ENCODE measurements at places on chromosomes 5 and 9.

DNA sequence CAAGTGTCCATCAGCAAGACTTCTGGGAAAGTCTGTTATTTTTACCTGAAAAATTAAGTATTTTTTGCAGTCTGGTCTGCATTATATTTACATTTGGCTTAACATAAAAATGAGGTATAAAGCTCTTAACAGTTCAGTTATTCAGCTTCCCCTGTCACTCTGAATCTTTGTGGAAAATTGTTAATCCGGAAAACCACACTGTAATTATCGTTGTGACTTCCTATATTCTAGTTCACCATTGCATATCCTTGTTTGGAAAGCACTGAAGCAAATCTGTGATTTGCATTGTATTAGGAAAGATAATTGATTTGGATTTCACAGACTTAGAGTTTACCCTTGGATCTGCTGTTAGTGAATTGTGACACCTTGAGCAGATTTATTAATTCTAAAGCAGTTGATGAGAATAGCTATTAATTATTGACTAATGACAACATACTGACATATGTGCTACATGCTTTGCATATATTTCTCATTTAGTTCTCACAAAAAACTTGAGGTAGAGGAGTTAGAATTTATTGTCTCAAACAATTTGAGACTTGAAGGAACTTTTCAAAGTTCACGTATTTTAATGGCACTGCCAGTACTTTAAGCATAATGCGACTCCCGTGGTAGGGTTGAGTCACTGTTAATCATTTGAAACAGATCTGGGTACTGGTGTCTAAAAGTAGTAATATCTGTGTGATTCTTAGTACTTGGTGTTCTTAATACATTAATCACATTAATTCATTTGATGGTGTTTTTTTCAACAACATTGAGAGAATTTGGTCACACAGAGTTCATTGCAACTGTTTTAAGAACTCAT, 71.8 kb upstream of the LRRC70 start:
- no peak for DNase-seq

DNA sequence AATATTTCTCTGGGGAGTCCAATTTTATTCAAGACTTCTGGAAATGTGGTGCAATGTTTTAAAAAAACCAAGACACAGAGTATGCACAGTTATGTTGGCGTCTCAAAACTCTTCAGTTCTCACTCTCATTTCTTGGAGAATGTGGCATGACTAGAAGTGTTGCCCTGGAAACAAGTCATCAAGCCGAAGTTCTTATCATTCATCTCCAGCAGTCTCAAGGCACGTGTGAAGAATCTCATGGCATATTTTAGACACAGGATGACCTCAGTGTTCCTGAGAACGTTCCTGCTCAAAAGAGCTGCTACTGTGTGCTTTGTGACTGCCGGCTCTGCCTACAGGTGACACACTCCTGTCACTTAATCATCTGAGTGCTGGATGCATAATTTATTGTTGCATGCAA, 147.4 kb upstream of the IRX4 start:
- DNase-seq, result no peak

GRCh38 chr9:128809831-128810230, 8.5 kb upstream of the ENDOG start:
- no peak for DNase-seq

DNA sequence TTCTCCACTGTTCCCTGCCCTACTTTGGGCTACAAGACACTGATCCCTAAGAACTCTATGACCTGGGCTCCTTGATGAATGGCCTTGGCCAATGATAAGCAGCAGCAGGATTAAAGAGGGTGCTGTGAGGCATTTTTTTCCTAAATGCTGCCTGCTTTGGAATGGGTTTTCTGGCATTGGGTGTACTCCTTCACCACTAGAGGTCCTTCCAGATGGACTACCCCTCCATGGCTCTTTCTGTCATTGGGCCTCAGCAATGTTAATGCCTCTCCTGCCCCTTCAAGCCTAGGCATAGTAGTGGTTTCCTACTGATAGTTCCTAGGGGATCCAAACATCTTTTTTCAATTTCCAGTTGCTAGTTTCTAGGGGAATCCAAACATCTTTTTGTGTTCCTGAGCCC, 319.3 kb upstream of the RPS23 start:
- no peak for DNase-seq

DNA sequence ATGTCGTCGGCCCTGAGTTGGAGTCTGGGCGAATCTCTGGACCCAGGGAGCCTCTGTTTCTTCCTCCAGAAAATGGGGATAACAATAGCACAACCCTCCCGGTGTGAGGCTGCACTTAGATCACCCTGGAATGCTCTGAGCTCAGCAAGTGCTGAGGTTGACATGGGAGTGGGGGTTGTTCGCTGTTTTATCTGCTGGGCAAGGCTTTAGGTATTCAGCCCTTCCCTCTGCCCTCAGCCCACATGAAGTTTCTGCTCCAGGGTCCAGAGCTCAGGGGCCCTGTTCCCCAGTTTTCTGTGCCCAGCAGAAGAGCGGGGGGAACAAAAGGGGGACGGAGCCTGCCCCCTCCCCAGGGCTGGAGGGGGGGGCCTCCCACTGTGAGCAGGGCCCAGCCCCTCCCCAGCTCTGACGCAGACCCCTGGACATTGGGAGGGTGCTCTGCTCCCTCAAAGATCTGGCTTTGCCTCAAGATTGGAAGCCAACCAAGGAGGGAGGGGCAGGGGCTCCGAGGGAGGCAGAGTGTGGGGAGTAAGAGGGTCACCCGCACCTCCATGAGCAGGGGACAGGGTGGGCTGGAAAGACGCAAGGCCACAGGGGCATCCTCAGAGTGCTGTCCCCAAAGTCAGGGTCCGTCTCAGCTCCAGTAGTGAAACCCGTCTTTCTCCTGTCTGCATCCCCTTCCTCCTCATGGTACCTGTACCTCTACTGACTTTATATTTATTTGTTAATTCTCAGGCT, 215.6 kb downstream of the C9orf50 start:
- no peak for DNase-seq

DNA sequence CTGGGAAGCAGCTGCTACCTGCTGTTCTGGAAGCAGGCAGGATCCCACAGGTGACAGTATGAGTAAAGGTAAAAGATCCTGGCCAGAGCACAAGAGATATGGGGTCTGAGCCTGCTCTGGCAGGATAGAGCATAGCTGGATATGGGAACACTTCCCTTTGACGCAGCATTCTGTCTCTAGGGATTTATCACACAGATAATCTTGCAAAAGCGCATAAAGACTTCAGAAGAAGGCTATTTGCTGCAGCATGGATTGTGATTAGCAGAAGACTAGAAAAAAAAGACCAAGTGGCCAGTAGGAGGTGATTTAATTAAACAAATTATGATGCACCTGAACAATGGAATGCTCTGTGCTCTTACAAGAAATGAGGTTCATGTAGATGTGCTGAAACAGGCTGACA, 52.4 kb upstream of the PWWP2A start:
- DNase-seq, result no peak

GRCh38 chr5:71699233-71699632, 19.8 kb upstream of the CARTPT start:
- DNase-seq, result no peak

GRCh38 chr5:177234841-177235240, 68.7 kb downstream of the RAB24 start:
- no peak for DNase-seq

- no peak for DNase-seq
Observed at GRCh38 chr9:94822273-94822672, 95.8 kb downstream of the AOPEP start.

- DNase-seq, result no peak
Observed at GRCh38 chr9:97387504-97387886, 24.4 kb upstream of the TDRD7 start.

DNA sequence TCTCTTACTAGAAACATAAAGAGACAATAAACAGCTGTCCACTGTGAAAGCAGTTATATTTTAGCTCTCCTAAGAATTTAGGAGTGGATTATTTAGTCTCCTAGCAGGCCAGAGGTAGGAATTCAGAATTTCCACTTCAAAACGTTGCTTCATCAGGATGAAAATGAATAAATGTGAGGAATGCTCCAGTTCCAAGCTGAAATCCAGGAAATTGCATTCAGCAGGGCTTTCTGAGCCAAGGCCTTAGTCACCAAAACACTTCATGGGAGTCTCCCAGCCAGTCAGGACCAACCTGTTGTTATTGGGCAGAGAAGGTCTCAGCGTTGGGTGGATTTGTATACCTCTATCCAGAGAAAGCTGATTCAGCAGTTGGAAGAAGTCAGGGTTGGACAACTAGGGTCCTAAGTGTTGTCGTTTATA, 1040.3 kb downstream of the TLE1 start:
- no peak for DNase-seq

DNA sequence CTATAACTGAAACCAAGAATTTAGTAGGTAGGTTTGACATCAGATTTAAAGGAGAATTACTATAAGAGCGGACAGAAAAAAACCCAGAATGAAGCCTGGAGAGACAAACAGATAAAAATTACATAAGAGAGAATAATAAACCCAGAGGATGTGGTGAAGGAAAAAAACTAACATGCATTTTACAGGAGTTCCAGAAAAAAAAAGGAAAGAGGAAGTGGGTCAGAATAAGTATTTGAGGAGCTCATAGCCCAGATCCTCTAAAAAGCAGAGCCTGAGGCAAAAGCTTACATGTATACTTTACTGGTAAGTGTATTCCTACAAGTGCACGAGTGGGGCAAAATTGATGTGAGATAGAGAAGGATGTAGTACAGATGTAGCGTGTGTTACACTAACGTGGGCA, 43.1 kb upstream of the NAA35 start:
- no peak for DNase-seq

DNA sequence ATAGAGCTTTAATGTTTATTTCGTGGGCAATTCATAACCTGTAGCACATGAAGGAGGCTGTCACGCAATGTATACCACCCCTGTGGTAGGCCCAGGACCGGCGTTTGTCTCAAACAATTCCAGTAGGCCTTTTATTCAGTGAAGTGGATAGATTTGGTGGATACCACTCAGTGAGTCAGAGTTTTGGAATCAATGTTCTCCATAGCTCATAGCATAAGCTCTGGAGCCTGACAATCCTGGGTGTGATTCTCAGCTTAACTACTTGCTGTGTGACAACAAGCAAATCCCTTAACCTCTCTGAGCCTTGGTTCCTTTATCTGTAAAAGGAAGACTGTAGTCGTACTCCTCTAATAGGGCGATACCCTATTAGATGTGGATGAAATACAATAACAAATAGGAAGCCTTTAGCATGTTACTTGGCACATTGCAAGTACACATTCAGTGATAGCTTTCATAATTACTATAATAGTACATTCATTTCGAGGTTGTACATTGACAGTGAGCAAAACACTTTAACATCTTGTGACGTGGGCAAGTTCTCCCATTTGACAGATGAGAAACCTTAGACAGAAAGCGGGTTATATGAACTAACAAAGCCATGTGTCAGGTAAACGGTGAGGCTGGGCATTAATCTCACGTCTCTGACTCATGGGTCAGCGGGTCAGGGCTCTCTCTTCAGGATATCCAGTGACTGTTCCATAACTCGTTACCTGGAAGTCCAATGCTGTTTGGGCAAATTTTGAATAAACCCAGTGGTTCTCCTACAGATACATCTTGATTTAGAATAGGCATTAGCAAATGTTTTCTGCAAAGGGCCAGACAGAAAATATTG, 130.8 kb downstream of the C9orf152 start:
- no peak for DNase-seq
